Cortex of kidney (tissue), 1 donor: ENCODE measurements at places on chromosomes 2 and 18.

DNA sequence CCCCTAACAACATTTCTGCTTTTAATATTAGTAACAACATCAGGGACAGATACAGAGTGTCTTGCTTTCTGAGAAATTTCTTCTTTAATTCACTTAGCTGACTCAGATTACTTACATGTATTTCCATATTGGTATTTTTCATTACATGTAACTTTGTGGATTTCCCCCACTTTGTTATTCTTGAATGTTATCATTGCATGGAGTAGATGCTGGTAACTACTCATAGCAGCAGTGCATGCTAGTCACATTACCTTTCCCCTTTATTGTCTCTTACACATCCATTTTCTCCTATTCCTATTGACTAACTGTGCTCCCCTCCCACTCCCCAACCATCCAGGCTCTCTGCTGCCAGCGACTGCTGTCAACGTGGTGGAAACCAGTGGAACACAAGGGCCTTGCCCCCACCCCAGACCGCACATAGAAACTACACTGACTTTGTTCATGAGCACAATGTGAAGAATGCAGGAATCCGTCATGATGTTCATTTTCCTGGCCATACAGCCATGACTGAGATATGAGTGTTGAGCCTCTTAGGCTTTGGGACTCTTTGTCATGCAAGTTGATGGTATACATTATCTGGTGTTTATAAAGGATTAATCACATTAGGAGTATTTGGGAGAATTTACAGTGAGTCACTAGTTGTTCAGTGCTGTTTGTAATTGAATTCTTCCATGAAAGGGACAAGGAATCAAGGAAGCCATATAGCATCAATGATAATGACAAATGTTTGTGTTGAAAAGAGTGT lies 91.0 kb downstream of the EPB41L5 start:
- DNase-seq, result no peak

GRCh38 chr2:85911814-85912692 lies 23.3 kb upstream of the ST3GAL5 start:
- DNase-seq, result no peak

- DNase-seq, result no peak
Measured at GRCh38 chr2:10226038-10226724, 76.5 kb upstream of the HPCAL1 start.

DNA sequence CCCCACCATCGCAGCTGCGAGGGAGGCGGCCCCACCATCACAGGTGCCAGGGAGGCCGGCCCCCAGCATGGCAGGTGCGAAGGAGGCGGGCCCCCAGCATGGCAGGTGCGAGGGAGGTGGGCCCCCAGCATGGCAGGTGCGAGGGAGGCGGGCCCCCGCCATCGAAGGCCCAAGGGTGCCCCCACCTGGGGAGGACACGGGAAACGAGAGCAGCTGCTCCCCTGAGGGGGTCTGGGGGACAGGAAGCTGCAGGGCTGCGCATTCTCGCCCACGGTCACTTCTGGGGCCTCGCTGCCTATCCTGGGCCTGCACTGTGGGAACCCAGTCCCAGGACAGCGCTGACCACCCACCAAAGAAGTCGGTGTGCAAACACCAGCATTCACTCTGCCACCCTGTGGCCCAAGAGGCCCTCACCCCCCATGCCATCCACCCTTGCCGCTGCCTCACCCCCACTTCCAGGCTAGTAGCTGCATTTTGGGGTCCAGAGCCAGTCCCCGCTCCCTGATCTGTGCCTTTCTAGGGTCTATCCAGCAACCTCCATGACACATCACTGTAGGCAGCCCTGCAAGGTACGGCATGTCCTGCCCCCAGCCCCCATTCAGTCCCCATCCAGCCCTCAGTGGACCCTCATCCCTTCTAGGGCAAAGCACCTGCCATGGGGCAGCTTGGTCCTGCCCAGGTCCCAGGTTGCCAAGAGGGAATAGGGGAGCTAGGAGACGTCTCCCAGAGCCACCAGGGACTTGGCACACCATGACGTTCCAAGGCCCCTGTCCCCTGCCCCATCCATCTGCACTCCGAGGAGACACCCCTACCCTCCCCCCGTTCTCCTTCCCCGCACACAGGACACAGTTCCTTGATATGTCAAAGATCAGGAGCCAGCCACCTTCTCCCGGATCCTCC lies 24.0 kb upstream of the GPC1 start:
- no peak for DNase-seq
